Kidney tubule cell (primary cell): ENCODE measurements at places on chromosomes 1 and 21.

DNA sequence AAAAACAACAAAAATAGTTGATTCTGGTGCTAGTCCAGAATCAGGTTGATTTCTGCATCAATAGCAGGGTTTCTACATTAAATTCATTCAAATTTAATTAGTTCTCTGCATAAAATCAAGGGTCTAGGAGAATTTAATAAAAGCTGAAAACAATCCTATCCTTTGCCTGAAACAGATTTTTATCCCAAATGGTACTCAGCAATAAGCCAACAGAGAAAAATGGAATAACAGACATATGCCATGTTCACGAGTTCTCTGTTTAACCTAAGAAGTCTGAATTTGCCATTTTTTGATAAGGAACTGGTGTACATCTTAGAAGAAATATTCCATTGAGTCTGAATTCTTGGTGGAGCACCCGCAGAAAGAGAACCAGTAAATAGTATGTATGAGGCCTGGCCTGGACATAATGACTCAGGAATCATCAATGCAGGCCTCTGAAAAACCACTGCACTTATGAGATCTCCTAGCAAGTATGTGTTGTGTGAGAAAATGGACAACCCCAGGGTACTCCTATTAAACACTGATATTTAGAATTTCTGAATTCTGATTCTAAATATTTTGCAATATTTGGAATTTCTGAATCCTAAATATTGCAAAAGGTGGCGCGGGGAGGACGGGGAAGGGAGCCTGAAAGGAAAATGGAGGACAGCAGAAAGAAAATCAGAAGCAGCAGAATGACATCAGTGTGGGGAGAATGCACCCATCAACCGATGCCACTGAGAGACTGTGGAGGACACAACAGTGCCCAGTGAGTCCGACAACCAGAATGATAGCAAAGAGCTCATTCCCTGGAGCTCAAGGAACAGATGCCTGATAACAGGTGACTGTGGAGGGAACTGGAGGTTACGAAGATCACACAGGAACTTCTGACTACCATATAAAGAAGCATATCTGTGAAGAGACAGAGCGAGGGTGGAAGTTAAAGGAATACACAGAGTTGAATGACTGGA is 97.6 kb downstream of the APP start:
- peak; percentile 57 for DNase-seq

- DNase-seq = no peak
Measured at GRCh38 chr21:34198231-34199120, 125.1 kb downstream of the MRPS6 start.

DNA sequence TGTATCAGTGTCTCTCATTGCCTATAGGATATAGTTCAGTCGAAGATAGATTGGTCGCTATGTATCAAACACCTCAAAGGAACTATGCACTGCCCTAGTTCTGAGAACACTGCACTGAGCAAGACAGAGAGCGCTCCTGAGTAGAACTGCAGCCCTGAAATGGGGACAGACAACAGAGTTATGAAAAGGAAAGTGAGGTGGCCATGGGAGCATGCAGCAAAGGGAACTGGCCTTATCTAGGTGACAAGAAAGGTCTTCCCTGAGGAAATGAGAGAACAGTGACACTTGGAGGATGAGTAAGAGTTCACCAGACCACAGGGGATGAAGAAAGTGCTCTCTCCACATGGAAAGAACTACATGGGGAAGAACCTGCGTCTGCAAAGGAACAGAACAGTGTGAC is 7.5 kb upstream of the G0S2 start:
- no peak for DNase-seq

DNA sequence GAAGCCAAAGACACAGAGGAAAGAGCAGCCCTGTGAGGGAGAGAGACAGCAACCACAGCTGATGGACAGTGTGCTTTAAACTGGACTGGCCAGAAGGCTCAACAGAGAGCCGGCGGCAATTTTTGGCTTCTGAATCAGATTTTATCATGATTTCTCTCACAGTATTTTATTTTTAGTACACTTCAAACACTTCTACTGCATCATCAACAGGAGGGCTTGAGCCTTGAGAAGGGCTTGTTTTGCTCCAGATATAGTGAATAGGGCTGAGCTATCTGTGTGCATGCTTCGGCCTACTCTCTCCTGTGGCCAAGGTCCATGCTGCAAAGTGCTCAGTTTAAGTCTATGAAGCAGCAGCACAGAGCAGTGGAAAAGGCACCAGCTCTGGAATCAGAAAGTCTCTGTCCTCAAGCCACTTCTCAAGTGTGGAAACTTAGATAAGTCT is 33.3 kb downstream of the ADCY10 start:
- no peak for DNase-seq

DNA sequence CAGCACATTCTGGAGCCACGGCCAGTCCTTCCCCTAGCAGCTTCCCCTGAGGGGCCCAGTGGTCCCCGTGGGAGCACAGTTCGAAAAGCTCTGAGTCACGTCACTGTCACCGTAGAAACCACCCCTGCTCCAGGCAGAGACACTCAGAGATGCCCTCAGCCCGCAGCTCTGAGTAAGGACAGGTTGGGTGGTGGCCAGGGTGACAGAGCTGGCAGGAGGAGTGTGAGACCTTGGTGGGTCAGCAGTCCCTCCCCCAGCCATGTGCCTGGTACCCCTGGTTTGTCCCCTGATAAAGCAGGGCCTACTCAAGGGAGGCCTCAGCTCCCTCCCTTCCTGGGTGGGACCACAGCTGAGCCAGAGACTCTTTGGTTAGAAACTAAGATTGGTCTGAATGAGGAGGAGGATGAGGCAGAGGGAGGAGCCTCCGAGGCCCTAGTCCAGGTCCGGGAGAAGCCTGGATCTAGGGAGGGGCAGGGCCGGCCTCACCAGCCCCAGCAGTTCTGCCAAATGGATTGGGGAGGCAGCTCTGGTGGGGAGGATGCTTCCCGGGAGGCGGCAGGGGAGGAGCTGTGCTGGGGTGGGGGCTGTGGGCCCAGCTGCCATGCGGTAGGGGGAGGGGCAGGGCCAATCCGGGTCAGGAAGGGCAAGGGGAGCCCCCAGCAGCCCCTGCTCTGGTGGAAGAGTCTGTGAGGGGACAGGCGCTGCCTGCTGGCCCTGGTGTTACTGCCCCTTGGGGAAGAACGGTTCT is 55.2 kb downstream of the SLC9A1 start:
- peak; percentile 59 for DNase-seq

DNA sequence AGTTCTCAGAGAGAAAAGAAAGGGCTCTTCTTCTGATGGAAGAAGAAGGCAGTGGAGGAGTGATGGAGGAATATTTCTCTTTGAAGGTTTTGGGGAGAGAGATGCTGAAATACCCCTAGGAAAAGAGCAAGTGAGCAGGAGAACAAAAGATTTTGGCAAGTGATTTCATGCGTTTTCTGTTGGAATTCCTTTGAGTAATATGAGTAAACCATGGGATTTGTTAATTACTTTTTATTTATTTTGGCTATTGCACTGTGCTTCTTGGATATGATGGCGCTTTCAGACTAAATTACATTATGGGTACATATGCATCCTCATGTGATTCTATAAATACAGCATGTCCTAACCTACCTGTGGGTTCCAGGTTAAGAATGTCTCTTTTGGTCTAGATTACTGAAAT is 210.1 kb upstream of the PTGFR start:
- DNase-seq = no peak

DNA sequence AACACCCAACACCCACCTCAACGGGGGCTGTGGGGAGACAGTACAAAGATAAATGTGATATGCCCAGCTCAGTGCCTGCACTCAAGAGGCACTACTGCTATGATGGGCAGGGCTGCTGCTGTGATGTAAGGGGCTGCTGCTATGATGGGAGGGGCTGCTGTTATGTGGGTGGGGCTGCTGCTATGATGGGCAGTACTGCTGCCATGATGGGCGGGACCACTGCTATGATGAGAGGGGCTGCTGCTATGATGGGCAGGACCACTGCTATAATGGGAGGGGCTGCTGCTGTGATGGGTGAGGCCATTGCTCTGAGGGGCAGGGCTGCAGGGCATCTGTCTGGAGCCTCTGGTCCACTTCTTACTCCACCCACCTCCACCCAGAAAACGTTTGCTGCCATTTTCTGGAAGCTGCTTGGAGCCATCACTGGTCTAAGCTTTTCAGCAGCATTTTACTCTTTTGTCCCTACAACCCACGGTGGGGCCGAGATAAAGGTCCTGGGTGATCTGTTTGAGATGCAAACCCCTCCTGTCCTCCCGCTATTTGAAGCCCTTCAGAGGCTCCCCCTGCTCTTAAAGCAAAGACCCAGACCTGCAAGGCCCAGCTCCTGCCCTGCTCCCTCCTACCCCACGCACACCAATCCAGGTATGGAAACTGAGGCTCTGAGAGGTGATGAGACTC is 656.9 kb downstream of the PTPRU start:
- no peak for DNase-seq
